ENCODE measurements at places on chromosomes 11 and 22.

DNA sequence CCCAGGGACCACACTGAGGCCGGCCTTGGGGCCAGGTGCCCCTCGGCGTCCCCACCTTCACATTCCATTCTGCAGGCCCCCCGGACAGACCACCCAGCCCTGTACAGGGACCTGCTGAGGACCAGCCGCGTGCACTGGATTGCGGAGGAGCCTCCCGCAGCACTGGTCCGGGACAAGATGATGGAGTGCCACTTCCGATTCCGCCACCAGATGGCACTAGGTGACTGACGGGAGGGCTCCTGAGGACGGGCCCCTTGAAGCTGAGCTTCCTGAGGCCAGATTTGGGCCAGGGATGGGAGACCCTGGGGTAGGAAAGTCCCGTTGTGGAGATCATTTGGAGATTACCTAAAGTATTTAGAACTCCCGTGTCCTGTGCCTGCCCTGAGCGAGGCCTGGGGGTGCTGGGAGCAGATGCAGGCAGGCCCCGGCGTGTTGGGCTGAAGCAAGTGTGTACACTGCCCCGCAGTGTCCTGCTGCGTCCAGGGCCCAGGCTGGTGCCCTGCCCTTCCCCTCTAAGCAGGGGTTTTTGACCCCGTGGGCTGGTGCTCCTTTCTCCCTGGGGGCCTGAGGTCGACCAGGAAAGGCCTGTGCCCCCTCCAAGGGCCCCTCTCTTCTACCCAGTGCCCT, 20.0 kb downstream of the TRMU start:
- DNase-seq: peak; percentile 58

DNA sequence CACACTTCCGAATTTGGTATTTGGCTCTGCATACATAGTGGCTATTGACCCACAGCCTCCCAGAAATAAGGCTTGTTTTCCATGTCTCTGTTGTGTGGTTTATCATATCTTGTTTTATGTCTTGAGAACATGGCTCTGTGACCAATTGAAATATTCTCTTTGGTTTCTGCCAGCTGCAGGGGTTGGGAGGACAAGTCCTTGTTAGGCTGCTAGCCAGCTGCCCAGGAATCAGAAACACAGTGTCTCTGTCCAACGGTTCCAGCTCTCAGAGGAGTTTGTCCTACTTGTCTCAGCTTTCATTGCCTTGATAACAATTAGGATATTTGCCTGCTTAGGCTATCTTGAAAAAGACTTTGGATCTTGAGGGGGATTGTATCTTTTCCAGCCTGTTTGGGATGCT, 6.0 kb upstream of the SLC7A4 start:
- no peak for DNase-seq

- DNase-seq: no peak
Measured at GRCh38 chr22:19233189-19233661, 54.7 kb upstream of the SLC25A1 start.

- DNase-seq: no peak
Measured at GRCh38 chr22:27695925-27696324, 105.6 kb downstream of the MN1 start.

DNA sequence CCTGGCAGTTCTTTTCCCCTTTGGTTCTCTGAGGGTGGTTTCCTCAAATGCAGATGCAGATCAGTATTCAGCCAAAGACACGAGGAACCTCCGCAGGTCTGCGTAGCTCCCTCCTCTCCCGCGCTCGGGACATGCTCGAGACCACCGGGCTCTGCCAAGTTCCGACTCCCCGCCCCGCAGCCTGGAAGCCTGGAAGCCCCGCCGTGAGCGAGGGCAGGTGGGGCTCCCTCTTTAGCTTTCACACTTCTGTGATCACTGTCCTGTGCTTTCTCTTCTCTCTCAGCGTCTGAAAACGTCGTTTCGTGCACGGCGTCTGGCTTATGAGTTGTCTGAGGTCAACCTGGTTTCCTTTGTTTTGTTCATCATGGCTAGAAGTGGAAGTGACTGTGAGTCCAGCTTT, 26.6 kb downstream of the ZBED4 start:
- DNase-seq: no peak

DNA sequence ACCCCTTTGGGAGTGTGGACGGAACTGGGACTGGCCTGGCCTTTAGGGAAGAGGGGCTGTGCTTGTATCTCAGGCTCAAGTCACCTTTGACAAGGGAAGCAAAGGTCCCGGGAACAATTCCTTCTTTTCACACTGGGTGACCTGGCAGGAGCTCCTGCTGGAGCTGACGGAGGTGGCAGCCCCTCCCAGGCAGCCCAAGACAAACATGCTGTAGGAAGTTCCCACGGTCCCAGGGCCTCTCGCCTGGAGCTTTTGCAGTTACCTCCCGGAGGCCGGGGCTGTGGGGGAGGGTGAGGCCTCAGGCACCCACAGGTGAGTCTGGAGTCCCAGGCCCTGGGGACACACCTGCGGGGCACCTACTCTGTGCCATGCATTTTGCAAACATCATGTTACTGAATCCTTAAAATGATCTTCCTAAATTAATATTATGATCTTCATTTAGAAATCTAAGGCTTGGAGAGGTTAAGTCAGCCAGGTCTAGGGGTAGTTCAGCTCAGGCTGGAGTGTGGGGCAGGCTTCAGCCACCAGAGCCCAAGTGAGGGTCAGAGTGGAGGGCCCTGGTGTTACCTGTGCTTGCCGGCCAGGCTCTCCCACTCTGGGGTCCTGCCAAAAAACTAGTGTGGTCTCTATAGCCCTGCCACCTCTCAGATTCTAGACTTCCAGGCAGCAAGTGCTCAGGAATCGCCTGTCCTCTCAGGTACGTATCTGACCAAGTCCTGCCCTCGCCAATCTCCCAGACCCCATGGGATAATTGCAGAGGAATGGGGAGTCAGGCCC, 15.7 kb upstream of the MYEOV start:
- no peak for DNase-seq

DNA sequence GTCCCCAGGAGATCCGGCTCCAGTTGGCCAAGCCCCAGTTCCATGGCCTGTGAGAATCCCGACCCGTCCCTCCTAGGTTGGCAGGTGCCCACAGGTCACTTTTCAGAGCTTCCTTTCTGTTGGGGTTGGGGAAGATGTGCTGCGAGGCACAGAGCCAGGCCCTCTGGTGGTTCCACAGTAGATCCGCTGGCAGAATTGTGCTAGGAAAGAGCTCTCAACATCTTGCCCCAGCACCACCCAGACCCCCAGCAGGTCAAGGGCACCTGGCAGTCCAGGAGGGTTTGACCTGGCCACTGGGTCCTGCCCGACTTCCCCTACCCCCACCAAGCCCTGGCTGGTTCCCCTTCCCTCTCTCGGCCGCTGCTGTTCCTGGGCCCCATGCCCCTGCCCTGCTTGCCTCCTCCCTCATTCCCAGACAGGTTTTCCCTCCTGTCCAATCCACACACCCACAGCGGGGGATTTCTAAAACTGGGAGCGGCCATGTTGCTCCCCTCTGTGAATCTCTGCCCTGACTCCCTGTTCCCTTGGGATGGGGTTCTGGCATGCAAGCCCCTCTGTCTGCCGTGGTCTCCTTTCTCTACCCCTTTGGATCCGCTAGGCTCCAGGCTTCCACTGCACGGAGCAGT, 26.2 kb upstream of the GCAT start:
- DNase-seq: no peak

GRCh38 chr11:69817265-69818230, 1.7 kb downstream of the FGF3 start:
- no peak for DNase-seq

GRCh38 chr11:13924801-13925327, 37.7 kb upstream of the SPON1 start:
- DNase-seq: no peak

DNA sequence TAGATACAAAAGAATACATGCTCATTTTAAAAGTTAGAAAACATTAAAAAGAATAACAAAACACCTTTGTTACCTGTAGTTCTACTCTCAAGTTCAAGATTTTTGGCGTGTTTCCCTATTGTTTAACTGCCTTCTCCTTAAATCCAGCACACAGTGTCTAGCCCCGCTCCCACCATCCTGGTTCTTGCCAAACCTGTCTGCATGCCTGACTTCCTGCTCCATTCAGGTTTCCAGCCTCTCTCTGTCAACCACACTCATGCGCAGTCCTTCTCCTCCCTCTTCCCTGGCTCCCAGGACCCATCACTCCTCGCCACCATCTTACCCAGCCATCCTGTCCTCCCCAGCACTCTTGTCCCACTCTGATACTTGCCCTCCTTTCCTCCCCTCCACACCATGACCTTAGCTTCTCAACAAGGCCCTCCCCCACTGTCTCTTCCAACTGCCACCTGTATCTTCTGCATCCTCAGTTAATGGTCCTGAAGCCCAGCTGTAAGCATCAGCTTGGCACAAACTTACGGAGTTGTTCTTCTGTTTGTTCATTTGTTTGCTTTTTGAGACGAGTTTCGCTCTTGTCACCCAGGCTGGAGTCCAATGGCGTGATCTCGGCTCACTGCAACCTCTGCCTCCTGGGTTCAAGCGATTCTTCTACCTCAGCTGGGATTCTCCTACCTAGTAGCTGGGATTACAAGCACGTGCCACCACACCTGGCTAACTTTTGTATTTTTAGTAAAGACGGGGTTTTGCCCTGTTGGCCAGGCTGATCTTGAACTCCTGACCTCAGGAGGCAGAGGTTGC, 7.5 kb upstream of the MYH9 start:
- no peak for DNase-seq

DNA sequence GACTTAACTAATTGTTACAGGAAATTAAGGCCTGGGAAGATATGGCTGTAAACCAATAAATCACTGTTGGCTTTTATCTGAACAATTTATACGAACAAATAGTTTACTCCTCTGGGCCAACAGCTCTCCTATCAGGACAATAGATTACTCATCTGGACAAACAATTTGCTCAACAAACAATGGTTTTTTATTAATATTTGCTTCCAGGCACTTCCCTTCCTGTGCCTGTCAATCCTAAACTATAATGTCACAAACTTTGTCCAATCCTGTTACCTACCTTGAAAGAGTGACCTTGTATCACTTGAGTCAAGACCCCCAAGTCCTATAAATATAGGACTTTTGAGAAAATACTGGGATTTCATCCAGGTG, 87.6 kb upstream of the OR9Q1 start:
- DNase-seq: no peak

GRCh38 chr11:117271208-117271607, 19.9 kb upstream of the BACE1-AS start:
- DNase-seq: no peak

- no peak for DNase-seq
Measured at GRCh38 chr11:120547811-120548681, 36.5 kb downstream of the GRIK4 start.

GRCh38 chr11:11482730-11483129, 129.7 kb upstream of the CSNK2A3 start:
- DNase-seq: no peak

GRCh38 chr11:117230286-117230961, 1.4 kb downstream of the PCSK7 start:
- peak; percentile 61 for DNase-seq

DNA sequence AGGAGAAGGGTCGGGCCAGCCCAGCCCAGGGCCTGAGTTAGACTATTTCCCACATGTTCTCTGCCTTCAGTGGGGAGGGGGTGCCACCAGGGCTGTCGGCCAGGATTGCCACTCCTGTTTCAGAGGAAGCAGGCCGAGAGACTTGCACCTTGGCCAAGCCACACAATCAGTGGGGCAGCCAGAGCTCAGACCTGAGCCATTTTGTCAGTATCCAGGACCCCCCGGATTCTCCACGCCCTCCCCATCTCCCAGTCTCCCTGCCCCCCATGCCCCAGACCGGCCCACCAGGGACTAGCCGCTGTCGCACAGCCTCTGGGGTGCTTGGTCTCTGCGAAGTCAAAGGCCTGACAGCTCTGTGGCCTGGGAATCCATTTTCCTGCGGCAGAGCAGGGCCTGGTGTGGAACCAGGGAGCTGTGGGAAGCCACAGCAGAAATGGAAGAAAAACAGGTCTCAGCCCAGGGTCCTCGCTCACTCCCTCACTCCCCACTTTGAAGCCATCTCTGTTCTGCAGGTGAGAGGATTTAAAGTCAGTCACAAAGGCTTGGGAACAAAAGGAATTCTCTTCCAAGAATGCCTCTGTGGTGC, 25.5 kb upstream of the MGAT3 start:
- DNase-seq: no peak

- DNase-seq: no peak
Measured at GRCh38 chr22:42376711-42377554, 55.3 kb downstream of the NFAM1 start.

GRCh38 chr11:67365736-67366444, 7.5 kb downstream of the CLCF1 start:
- no peak for DNase-seq

- no peak for DNase-seq
Measured at GRCh38 chr11:127675581-127675980, 675.0 kb upstream of the KIRREL3 start.

GRCh38 chr11:58928107-58928499, 11.2 kb upstream of the GLYATL1 start:
- DNase-seq: no peak

DNA sequence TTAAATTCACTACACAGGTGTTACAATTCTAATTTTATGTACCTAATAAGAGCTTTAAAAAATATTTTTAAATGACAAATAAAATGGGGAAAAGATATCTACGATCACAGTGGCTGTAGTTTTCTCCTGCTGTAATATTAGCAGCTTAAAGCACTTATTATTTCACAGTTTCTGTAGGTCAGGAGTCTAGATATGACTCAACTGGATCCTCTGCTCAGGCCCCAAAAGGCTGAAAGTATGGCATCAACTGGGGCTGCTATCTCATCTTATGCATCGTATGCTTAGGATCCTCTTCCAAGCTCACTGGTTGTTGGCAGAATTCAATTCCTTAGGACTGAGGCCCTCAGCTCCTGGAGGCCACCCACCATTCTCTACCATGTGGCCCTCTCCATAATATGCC, 12.8 kb downstream of the FBXO3 start:
- no peak for DNase-seq

- DNase-seq: no peak
Measured at GRCh38 chr11:11709447-11710239, 87.8 kb upstream of the GALNT18 start.

GRCh38 chr22:17489101-17489500, 74.2 kb upstream of the SLC25A18 start:
- DNase-seq: no peak

GRCh38 chr22:25888399-25889054, 146.5 kb downstream of the MYO18B start:
- DNase-seq: no peak

- DNase-seq: no peak
Measured at GRCh38 chr11:61052182-61052972, 49.9 kb upstream of the CD5 start.

- DNase-seq: peak; percentile 76
Measured at GRCh38 chr11:68297812-68298658, 14.4 kb upstream of the LRP5 start.

DNA sequence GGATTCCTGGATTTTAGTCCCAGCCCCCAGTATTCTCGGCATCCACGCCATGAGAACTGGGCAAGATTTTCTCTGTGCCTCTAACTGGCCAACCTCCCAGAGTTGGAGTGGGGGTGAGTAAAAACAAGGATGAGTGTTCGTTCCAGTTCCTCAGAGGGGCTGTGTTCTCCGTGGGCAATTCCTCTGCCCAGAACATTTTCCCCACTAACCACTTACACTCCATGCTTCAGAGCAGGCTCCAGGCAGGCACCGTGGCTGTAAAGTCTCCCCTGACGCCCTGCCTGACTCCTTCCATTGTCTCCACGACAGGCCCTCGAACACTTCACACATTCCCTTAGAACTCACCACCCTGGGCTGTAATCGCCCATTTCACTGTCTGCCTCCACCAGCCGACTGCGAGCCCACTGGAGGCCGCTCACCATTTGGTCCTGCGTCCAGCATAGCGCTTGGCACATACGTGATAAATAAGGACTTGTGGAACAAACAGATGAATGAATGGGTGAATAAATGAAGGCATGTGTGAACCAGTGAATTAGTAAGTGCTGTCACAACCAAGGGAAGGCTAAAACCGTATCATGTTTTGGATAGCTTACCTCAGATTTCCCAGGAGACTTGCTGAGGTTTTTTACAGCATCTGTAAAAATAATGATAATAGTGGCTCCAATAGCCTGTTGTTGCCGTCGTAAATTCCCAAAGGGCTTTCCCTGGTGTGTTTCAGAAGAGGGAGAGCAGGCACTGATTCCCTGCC, 6.1 kb downstream of the APLNR start:
- no peak for DNase-seq
